ENCODE measurements at places on chromosomes 6 and 20.

- DNase-seq = no peak
These were observed 137.8 kb downstream of the MYB start for GRCh38 chr6:135318738-135319469.

- no peak for DNase-seq
These were observed 54.7 kb upstream of the GGTLC1 start for GRCh38 chr20:24043294-24043693.

- no peak for DNase-seq
These were observed 118.4 kb upstream of the NXT1 start for GRCh38 chr20:23232219-23232581.

DNA sequence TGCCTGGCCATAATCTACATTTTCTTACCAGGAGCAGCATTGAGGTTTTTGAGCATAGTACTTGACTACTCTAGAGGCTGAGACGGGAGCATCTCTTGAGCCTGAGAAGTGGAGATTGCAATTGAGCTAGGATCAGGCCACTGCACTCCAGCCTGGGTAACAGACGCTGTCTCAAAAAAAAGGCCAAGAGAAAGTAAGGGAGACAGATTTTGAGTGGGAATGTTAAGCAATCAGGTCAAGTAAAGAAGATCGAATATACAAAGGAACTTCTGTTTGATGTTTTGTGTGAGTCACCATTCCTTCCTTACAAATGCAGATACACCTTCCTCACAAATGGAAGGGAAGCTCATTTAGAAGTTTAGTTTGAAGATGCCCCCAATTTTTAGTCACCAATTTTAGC is 4.4 kb downstream of the PNRC1 start:
- no peak for DNase-seq

GRCh38 chr6:125259354-125259736 is 42.4 kb downstream of the HDDC2 start:
- no peak for DNase-seq

DNA sequence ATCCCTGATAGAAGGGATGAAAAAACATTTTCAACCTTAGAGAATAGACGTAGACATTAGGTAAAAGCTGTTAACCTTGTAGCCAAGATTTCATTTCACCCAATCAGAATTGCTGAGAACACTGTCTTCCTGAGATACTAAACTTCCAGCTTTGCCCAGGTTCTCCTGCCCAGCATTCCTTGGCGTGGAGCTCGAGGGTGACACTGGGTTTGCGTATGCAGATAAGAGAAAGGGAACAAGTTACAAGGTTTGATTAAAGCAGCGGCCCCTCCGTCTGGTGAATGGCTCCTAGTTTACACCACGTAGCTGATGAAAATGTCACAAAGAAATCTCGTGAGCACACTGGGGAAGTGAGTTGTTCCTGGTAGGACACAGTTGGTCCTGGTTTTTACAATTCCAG is 247.8 kb downstream of the FARS2 start:
- DNase-seq = no peak

- no peak for DNase-seq
These were observed 26.6 kb downstream of the ZC3H12D start for GRCh38 chr6:149458196-149458595.

- DNase-seq = no peak
These were observed 13.1 kb downstream of the RIOK1 start for GRCh38 chr6:7402716-7403115.

DNA sequence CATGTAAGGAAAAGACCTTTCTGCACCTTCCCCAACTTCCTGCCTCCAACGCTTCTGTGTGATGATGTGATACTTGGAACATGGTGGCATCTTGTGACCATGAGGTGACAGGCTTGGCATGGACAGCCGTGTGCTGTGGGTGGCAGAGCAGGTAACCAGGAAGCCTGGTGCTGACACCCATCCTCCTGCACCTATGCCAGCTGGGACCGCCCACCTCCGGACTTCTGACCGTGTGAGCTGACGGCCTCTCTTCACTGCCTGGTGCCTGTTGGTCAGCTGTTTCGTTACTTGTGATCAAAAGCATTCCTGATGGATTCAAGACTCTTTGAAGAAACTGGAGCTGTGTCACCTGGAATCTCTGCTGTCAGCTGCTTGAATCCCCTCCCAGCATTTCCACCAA is 70.3 kb downstream of the TMEM242 start:
- DNase-seq = no peak

GRCh38 chr6:135006386-135006914 is 48.2 kb downstream of the HBS1L start:
- no peak for DNase-seq

GRCh38 chr6:111938710-111939109 is 65.5 kb upstream of the FYN start:
- no peak for DNase-seq

- DNase-seq = no peak
These were observed 81.6 kb downstream of the C6orf118 start for GRCh38 chr6:165227644-165228329.

DNA sequence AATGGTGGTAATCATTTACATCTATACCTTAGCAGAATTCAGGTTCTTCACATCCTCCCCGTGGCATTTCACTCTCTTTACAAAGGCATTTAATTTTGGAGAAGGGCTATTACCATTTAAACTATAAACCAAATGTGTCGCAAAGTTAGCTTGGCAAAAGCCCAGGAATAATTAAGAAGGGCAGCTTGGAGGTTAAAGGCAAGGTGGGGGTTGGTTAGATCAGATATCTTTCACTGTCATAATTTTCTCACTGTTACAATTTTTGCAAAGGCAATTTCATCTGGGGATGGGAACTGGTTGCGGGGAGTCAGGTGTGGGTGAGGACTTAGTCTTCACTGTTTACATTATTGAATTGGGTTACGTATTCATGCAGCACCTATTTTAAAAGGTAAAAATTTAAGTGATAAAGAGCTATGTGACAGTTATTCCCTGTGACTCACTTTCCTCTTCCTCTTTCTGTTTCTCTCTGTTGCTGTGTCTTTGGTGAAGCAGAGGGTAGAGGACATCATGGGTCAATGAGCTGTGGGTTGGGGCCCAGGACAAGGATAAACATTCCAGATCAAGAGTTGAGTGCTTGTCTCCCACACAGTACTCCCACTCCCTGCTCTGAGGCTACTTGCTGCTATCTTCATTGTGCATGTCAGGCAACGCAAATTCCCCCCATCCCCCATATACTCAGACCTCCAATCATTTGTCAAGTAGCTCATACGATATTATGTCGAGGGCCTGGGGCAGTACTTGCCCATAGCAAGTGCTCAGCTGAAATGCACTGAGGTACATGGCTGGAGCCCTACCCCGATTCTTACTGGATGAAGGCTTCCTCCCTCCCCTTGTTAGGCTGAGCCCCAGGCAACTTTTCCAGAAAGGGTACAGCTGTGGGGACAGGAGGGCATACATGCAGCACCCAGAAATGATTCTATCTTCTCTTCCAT is 223.1 kb upstream of the MYLIP start:
- DNase-seq = no peak

DNA sequence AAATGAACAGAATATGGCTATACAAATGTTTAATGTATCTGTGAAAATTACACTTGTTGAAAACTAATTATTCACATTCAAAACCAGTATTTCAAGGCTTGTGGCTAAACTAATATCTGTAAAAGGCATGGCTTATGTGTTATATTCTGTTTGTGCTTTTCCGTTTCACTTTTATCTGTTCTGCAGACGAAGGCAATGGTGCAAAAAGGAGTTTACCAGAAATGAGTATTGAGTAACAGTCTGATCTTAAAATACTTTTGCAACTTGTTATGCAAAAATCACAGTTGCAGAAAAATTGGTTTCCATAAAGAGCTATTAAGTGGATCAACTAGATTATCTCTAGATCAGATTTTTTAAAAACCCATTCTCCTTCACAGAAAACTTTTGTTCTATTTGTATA is 9.4 kb upstream of the STX11 start:
- DNase-seq = no peak

DNA sequence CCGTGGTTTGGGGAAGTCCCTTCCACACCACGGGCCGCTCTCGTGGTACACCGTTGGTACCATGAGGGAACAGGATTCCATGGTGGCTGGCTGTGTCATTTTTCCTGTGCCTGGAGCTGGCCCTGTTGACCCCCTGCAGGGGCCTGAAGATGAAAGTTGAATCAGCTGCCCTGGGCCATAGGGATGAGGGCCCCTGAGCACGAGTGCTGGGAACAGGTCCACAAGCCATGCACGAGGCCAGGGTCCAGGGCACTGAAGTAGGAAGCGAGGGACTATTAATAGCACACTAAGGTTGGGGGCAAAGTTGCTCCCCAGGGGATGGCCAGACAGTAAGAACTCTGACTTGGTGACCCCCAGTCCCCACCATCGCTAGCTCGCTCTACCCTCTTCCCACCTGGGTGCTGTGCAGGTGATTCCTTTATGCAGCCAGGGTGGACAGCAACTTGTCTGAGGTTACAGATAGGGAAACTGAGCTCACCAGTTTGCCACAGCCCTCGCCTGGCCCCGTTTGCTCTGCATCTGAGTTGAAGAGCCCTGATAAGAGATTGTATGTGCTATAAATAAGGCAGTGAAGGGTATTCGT is 46.6 kb downstream of the SLC13A3 start:
- DNase-seq = no peak

DNA sequence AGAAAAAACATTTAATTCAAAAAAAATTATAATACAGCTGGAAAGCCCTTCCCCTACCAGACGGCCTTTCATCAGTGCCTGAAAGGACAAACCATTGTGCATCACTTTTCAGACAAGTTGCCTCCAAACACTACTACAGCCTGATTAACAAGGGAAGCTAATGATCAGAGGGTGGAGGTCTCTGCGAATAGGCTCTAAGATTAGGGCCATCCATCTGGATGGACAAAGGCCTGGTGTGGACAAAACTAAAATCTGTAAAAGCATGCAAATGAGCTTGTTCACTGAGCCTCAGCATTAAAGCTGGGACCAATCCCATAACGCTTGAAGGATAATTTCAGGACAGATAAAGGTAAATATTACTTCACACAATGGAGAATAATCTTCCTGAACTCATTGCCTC is 228.7 kb upstream of the PLN start:
- DNase-seq = no peak

GRCh38 chr6:6564154-6564553 is 24.4 kb upstream of the LY86 start:
- DNase-seq = no peak

DNA sequence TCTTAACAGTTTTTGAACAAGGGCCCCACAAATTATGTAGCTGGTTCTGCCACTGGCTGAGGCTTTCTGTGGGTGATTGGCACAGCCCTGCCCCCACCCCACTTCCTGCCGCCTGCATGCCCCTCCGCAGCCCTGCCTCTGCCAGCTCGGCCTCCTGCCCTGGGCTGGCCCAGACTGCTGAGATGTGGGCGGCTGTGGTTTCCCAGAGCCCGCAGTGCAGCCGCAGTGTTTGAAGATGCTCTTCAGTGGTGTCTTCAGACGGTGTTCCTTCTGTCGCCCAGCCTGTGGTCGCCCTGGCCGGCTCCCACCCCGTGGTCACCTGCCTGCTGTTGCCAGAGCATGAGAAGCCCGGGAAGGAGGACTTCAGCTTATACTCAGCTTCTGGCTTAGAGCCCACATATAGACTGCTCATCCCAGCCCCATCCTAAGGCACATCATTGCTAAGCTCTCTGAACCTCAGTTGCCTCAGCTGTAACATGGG is 154.3 kb downstream of the VEGFA start:
- DNase-seq = peak; percentile 9
